Left hindlimb (tissue), 1 donor: ENCODE measurements at places on chromosomes 16 and 17.

- DNase-seq: no peak
Measured at GRCh38 chr16:85202051-85202601, 89.9 kb upstream of the CIBAR2 start.

DNA sequence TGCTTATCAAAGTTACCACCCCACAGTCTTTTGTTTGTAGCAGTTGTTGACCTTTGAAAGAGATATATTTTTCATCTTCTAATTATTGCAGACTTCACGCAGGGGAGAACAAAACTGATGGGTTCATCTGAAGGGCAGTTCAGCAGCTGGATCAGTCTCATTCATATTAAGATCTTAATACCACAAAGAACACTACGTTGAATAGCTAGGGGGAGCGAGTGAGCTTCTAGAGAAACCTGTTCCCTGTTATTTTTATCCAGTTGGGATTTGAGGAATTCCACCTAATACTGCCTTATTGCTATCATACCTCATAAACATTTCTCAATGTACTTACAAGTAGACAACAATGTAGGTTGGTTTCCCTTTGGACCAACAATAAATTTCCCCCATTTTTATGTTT is 306.1 kb upstream of the KIF2B start:
- DNase-seq: no peak

GRCh38 chr17:280216-280615 is 72.4 kb downstream of the RPH3AL start:
- DNase-seq: no peak

GRCh38 chr17:49093131-49093530 is 39.4 kb upstream of the B4GALNT2 start:
- DNase-seq: no peak

DNA sequence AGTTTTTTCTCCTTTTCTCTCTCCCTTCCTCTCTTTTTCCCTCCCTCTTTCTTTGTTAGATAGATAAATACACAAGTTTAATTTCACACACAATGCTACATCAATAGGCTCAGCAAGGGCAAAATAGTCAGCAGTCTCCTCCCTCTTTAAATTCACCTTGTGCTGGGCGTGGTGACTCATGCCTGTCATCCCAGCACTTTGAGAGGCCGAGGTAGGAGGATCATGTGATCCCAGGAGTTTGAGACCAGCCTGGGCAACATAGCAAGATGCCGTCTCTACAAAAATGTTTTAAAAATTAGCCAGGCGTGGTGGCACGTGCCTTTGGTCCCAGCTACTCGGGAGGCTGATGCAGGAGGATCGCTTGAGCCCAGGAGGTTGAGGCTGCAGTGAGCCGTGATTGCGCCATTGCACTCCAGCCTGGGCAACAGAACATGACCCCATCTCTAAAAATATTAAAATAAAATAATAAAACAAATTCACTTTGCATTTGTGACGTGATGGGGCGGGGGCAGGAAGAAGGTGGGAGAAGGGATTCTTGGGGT is 27.4 kb downstream of the IL21R start:
- DNase-seq: no peak

DNA sequence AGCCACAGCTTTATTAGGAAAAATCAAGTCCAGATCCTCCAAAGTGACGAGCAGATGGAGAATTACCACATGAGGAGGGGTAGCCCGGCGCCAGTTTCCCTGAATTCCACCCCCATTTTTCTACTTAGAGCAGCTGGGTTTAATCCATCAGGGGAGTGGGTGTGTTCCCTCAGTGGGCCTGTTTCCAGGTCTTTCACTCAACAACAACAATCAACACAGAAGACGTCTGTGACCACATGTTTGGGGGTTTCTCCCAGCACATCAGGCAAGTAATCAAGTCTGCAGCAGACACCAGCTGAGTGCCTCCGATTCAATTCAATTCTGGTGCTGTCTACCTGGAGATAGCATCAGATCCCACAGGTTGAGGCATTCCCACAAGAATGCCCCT is 6.8 kb downstream of the SLC6A2 start:
- peak; percentile 90 for DNase-seq

- DNase-seq: no peak
Measured at GRCh38 chr17:44209786-44210341, 9.6 kb downstream of the UBTF start.

GRCh38 chr17:16873174-16874035 is 98.5 kb downstream of the TNFRSF13B start:
- no peak for DNase-seq

- no peak for DNase-seq
Measured at GRCh38 chr17:60604686-60605334, 4.8 kb downstream of the PPM1D start.

DNA sequence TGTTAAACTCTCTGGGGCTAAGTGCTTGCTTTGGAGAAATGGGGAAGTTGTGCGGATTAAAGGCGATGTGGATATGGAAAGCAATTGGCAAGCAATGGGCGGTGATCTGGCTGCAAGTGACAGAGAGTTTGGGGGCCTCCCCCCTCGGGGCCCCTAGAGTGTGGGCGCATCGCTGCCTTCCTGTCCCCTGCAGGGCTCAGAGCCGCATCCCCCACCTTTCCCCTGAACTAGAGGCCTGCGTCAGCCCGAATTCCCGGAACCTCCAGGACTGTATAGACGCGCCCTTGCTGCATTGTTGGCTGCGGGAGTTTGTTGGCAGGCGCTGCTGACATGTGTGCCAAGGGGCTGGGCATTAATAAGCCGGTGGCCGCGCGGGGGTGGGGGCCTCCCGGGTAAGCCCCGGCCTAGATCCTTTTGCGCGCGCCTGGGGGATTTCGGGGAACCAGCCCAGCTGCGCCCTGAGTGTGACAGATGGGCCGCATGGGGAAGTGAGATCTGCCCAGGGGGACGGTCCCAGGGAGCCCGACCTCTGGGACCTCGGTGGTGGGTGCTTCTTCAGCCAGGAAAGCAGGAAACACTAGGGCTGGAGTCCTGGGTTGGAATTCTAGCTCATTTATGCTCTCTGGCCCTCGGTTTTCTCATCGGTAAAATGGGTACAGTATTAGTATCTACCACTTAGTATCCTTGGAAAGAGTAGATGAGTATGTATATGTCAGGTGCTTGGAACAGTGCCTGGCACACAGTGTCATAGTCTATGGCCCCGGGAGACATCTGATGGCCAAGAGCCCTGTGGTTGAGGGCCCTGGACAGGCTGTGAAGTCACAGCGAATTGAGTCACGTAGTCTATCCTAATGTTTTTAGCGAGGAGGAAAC is 1.0 kb downstream of the EEF2K start:
- DNase-seq: peak; percentile 89

GRCh38 chr16:50671644-50672260 is 9.4 kb downstream of the SNX20 start:
- DNase-seq: no peak

DNA sequence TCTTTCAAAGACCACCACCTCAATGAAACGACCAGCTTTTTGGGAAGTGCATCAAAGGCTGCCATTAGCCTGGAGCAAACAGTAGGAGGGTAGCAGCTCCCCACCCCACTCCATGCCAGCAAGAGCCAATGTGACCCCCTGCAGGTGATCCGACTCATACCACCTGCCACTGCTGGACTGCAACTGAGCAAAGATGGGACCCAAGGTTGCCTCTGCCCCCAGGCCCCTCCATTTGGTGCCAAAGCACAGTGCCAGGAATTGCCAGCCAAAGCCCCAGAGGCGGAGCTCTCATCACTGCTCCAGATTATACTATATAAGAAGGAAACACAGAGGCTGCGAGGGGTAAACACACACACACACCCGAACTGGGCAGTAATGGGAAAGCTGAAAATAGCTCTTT is 8.3 kb downstream of the PITPNM3 start:
- DNase-seq: no peak

GRCh38 chr16:58730724-58731370 is 3.3 kb downstream of the GOT2 start:
- no peak for DNase-seq

- DNase-seq: no peak
Measured at GRCh38 chr16:54266363-54266955, 20.1 kb downstream of the IRX3 start.

GRCh38 chr17:69606142-69606800 is 191.8 kb downstream of the MAP2K6 start:
- DNase-seq: no peak

GRCh38 chr17:77428020-77428748 is 287.4 kb downstream of the SEC14L1 start:
- DNase-seq: peak; percentile 35

- DNase-seq: no peak
Measured at GRCh38 chr16:15650698-15651171, 690 bp downstream of the NDE1 start.

GRCh38 chr17:55735731-55736405 is 13.2 kb upstream of the TMEM100 start:
- no peak for DNase-seq
